Stimulated activated CD4-positive, alpha-beta T cell treated with anti-CD3 and anti-CD28 coated beads, Interleukin-4, amount 100 ng/mL, for 1 hour (primary cell): ENCODE measurements at places on chromosomes 11 and 22.

DNA sequence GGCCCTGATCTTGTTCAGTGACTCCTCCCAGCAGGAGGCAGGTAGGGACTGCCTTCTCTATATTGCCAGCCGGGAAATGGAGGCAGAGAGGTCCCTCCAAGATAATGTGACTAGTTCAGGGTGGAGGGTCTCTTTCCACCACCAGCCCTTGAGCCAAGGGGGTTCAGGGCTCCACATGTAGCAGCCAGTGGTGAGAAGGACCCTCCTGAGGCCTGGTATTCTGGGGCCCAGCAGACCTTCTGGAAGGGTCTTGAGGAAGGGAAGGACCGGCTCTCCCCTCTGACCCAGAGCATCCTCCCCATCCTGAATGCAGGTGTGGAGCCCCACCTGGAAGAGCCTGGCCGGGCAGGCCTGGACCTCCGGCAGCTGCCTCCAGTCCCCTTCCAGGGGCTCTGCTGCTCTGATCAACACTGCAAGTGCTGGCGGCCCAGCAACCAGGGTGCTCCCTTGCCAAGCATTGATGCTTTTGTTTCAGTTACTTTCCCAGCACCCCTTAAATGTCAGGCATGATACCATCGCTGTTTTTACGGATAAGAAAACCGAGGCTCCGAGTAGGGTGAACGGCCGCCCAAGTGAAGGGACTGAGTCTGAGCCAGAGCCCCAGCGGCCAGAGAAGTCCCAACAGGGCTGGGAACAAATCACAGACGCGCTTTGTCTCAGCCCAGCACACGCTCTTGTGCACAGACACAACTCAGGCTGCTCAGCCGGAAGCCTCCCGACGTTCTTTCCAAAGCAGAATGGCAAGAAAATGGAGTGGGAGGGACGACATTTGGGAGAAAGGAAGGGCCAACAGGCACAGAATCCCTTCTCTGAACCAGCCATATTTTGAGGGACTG is 38.8 kb downstream of the DKK3 start:
- DNase-seq, result no peak

GRCh38 chr11:22458161-22458560 is 120.0 kb downstream of the SLC17A6 start:
- DNase-seq, result no peak

DNA sequence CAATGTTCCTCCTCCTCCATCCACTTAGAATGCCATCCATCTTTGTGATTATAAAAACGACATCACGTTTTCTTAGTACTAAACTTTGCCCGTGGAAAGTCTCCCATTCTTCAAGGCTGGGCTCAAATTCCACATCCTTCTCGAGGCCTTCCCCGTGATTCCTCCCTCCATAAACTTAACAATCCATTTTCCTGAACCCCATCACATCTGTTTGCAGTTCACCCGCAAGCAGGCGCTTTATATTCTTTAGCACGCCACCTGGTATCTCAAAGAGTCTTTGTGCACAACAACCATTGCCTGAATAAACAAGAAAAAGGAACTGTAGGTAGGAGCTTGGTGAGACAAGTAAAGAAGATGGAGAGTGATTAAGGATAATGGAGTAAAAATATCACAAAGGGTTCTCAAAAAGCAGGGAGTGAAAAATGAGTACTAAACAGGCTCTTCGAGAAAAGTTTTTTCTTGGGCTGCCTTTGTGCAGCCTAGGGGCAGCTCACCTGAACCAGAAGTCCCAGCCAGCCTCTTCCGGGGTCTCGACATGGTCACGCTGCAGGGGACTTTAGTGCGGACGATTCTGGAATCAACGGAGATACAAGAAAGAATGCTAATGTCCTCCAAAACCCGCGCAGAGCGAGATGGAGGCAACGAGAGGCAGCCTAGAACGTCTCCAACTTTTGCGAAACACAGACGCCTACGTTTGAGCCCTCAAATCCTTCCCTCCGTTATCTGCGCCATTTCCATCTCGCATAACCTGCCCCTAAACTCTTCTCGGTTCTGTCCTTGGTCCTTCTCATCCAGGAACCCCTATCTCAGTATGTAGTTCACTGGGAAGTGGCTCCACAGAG is 585 bp downstream of the THYN1 start:
- peak; percentile 18 for DNase-seq

- DNase-seq, result no peak
Observed at GRCh38 chr22:20646415-20646814, 127.5 kb upstream of the SERPIND1 start.

DNA sequence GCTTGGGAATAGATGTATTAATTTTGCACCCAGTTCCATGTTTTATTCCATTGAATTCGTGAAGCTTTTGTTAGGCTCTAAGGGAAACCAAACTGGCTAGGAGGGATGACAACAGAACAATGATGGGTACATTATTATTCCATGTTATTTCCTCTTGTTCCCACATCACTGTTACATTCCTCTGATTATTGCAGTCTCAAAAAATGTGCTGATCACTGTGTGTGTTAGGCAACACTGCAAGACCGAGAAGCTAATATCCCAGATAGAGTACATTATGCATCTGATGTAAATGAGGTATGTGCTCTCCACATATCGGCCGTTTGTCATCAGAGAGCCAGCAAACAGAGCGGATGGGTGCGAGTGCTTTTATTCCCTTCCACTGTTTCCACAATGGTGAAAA is 327.9 kb downstream of the SOX6 start:
- no peak for DNase-seq

- DNase-seq, result no peak
Observed at GRCh38 chr11:95156916-95157541, 67.4 kb downstream of the ENDOD1 start.

GRCh38 chr11:117730208-117730800 is 66.7 kb downstream of the DSCAML1 start:
- DNase-seq, result no peak

DNA sequence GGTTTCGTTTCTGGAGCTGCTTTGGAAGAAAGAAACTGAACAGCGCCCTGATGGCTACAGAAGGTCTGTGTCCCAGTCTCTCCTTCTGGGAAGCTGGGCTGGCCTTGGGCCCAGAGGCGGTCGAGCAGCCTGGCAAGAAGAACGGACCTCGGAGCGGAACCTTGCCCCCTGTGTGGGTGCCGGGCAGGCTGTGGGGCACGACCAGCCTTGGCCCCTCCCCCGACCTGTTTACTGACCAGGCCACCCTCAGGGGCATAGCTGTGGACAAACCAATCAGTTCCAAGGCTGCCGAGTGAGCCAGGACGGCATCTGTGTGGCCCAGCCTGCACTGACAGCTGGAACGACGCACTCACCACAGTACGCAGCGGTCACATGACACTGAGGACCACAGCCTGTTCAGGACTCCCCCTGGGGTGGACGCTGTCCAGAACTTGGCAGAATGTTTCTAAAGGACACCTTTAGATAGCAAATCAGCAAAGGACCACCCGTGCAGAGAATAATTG is 7.2 kb downstream of the PIM3 start:
- DNase-seq, result peak; percentile 10

DNA sequence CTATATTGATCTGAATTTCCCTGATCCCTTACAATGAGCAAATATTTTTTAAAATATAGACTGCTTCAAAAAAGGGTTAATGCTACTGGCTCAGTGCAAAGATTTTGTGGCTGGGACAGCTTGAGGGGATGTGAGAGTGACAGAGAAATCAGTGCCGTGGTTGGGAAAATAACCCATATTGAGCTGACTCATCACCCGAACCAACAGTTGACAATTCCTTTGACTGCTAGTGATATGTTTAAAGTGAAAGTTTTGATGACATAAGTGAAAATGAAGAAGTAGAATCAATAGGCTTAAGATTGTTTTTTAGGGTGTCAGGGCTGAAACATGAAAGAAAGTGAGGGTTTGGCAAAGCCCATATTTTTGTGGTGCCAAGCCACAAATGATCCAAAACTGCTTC is 257.1 kb upstream of the TENM4 start:
- no peak for DNase-seq

- DNase-seq, result no peak
Observed at GRCh38 chr11:112777283-112777751, 183.9 kb upstream of the NCAM1 start.

GRCh38 chr11:116580799-116581198 is 192.0 kb downstream of the BUD13 start:
- no peak for DNase-seq

DNA sequence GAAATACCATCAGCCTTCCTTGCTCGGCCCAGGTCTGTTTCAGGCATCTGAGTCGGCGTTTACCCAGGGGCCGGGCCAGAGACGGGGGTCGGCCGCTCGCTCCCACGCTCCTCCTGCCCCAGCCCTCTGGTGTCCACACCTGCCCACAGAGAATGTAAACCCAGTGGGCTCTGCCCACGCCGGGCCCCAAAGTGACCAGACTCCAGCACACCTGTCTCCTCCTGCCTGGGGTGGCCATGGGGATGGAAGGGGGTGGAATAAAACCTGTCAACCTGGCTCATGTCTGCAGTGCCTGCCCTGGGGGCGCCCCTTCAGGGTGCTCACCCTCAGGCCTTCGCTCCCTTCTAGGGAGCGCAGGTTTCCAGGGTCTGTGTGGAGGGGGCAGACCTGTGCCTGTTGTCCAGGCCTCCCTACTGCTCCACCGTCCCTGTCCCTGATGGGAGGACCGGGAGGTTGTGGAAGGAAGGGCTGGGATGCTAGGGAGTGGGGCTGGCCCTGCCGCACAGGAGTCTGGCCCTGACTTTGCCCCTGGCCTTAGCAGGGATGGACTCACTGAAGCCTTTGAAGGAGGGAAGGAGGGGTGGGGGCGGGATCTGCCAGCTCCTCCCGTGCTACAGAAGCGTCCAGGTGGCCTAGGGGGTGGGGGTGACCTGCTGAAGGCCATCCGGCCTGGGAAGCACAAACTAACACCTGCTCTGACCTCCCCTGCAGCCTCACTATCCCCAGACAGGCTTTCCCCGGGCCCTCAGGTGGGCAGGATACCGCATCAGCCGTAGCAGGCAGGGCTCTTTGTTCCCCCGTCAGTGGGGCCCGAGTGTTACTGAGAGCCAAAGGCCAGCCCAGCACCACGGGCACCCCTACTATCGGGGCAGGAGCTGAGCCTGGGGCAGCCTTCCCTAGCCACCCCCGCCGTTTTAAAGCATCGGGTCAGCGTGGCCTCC is 14.7 kb upstream of the ARHGAP8 start:
- DNase-seq, result no peak

- no peak for DNase-seq
Observed at GRCh38 chr22:35866651-35867050, 149.0 kb downstream of the APOL5 start.

GRCh38 chr11:68038718-68039525 is at the start of gene TCIRG1:
Gene TCIRG1 (plus strand): TSS chr11:68039025. CDS start chr11:68041272, 2,247 bp downstream.
- DNase-seq, result peak; percentile 63

GRCh38 chr11:45385844-45386243 is 99.7 kb upstream of the SYT13 start:
- no peak for DNase-seq

GRCh38 chr11:25794804-25795203 is 537.1 kb upstream of the ANO3 start:
- no peak for DNase-seq

- DNase-seq, result no peak
Observed at GRCh38 chr22:39365492-39365780, 15.6 kb downstream of the SYNGR1 start.

DNA sequence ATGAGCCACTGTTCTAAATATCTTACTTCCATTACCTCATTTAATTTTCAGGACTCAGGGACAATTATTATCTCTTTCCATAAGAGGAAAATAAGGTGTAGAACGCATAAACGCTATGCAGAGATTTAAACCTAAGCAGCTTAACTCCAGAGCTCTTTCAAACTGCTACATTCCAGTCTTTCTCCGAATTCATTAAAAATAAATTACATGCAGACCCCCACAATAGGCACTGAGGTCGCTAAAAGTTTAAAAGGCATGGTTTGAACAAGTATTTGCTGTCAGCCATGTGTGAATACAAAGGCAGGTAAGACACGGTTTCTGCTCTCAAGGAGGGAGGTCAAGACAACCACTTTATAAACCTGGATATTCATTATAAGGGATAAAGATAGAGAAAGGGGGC is 983 bp downstream of the NARS2 start:
- no peak for DNase-seq

DNA sequence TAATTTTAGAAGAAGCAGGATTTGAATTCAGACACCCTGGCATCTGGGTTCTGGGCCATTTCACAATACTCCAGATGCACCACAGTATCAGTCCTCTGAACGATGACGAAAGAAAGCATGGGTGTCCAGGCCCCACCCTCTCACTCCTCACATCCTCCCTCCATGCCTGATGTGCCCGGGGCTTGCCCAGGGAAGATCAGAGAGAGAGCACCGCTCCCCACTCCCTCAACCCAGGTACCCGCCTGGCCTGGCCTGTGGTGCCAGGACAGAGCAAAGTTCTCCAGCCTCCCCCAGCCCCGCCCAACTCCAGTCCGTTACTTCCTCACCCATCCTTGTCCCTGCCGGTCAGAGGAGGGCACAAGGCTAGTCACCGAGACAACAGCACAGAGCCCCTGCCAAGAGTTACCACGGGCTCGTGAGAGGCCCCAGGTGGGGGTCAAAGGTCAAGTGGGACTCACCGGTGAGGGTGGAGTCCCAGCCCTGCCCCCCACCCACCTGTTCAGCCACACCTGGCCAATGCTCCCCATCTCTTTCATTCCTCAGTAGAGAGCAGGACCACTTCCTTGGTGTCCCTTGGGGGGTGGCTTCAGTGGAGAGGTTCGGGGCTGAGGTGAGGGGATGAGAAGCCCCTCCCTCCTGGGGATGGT is 8.1 kb downstream of the BCL9L start:
- peak; percentile 51 for DNase-seq

DNA sequence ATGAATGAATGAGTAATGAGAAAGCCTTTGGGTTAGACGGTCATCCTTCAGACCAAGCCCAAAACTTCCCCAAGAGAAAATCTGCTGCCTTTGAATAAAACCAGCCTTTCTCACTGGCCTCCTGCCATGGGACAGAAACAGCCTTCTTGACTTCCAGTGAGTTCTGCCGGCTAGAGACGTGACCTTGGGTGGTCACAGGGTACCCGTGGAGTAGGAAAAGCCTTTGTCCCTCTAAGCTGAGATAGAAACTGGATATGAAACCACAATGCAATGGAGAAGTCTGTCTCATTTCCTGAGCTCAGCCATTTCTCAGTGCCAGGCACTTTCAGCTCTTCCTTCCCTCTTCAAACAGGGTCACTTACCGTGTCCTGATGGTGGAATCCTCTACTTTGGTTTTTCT is 21.2 kb upstream of the YWHAH start:
- DNase-seq, result no peak

GRCh38 chr22:28373831-28374230 is 305.8 kb downstream of the TTC28 start:
- DNase-seq, result no peak

DNA sequence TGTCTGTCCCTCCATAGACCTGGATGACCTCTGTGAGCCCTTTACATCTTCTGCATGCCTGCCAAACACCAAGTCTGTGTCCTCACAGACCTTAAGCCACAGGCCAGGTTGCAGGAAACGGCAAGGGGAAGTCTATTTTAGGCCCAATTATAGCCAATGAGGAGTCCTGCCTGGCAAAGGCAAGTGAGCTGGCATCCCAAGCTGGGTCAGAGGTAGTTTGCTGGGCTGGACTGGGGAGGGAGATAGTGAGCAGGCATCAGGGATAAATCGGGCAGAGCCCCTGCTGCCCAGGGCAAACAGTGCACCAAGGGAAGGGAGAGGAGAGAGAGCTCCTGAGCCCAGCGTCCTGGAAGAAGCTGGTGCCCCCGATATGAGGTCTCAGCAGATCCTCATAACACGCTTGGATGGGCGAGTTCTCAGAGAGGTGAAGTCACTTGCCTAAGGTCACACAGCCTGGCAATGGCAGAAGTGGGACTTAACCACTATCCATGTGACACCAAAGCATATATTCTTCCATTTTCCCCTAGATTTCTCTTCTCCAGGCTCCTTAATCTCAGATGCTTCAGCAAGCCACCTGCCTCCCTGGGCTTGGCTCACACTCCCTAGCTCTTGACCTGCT is 3.7 kb upstream of the RELT start:
- no peak for DNase-seq
